ENCODE measurements at places on chromosomes 4 and X. TPM values are rescaled to one million over a fixed set of nuclear protein-coding genes. Genes with fewer than 3 reads are reported as not detected.

The DCAF8L2 gene
- total RNA-seq = not detected

The IL2RG gene
- total RNA-seq = not detected

The G3BP2 gene
- 101 TPM for total RNA-seq

The CXXC4 gene
- total RNA-seq = not detected

The PLAC1 gene
- not detected for total RNA-seq

The LNX1 gene
- total RNA-seq = 2.9 TPM

The RAB9A gene
- 22.7 TPM for total RNA-seq

The GAGE12H gene
- total RNA-seq = not detected

The PDE5A gene
- 11.6 TPM for total RNA-seq

The SPIN2A gene
- 0.18 TPM for total RNA-seq

The TMPRSS11F gene
- total RNA-seq = not detected

The DRP2 gene
- total RNA-seq = 0.49 TPM

The NSG1 gene
- 95.3 TPM for total RNA-seq

The DDX53 gene
- not detected for total RNA-seq

The ASB9 gene
- 0.18 TPM for total RNA-seq

The SLC25A4 gene
- 7.8 TPM for total RNA-seq

The SMPX gene
- not detected for total RNA-seq

The AWAT2 gene
- total RNA-seq = not detected

The TMEM255A gene
- not detected for total RNA-seq

The SATL1 gene
- total RNA-seq = not detected

The BEX1 gene
- total RNA-seq = 0.32 TPM

The PQBP1 gene
- 55.8 TPM for total RNA-seq

The HNRNPDL gene
- 92.6 TPM for total RNA-seq

The DRD5 gene
- total RNA-seq = not detected

The PRKG2 gene
- total RNA-seq = 7.6 TPM

The FAM50A gene
- total RNA-seq = 54.2 TPM

The AIMP1 gene
- 20.6 TPM for total RNA-seq

The HS6ST2 gene
- not detected for total RNA-seq

The ENPP6 gene
- not detected for total RNA-seq

The PLP1 gene
- 7.6 TPM for total RNA-seq
